ENCODE measurements at places on chromosomes 2 and 18.

DNA sequence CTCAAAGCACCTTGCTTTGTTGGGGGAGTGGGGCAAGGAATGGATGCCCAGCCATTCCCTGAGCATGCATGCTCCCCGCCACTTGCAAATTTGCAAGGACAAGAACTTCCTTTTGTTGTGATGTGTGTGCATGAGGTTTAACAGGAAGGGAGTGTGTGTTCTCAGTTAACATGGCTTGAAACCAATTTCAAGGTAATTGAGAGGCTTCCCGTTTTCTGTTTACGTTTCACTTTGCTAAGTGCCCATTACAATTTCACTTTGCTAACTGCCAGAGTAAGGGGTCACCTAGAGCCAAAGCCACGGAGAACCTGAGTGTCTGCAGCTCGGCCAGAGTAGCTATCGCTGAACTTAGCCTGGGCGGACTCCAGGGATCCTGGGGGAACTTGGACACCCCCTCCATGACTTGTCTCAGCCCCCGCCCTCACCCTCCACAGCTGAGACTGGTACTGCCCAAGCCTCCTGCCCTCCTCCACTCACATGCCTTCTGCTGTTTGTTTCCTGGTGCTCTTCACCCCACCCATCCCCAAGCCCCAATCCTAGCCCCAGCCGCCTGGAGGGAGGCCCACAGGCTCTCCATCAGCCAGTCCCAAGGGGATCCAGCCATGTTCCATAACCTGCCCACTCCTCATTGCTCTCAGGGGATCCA, 53.6 kb upstream of the LAPTM4A start:
- no peak for DNase-seq

DNA sequence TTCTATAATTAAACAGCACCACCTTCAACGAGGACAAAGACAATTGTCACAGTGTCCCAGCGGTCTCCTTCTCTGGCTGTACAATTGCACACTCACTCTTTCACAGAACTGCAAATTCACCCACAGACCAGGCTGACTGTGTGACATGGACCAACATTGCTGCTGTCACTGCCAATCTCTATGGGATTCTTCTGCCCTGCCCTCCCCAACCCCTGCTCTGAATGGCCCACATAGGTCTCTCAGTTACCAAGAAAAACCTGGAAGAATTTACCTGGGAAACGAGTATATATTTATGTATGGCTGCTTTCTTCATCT, 26.5 kb downstream of the LRRC30 start:
- no peak for DNase-seq

DNA sequence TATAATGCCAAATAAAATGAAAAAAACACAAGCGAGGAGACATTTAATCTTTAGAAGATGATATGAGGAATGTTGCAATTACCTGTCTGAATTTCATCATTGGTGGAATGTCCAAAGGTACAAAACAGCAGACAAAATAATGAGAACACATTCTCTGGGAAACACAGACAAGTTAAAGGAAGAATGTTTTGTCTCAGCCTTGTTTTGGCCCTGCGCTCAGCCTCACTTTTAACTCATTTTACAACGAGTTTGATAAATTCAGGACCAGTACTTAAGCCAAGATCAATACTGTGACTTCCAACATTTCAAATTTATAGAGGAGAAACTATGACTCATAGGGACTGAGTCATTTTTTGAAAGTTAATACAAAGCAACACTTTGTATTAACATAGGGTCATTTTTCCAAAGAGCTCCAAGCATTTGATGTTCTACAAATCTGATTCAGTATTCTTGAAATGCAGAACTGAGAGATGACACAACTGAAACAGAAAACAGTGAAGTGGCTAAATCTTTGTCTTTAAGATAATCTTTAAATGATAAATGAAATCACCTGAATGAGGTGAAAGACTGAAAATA, 833.2 kb upstream of the CHAC2 start:
- no peak for DNase-seq

DNA sequence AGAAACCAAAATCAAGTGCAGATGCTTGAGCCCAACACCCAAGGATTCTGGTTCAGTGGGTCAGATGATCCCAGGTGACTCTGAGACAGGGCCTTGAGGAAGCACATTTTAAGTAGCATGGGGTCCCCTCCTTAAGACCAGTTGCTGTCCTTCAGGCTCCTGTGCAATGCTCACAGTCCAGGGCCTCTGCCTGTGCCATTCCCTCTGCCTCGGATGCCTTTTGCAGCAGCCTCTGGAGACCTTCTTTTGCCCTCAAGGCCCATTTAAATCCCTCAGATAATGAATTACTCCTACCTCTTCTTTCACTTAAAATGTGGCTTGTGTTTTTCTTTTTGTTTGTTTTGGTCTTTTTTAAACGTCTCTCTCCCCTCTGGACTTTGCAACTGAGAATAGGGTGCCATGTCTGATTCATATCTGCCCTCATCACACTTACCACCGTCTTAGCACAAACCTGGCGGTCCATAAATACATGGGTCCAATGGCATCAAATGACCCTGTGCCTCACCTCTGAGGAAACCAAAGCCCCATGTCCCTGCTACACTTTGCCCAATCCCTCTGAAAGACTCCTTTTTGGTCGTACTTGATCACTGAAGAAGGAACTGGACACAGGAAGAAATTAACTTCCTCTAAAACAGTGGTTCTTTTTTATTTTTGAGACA, 14.2 kb downstream of the ACTG2 start:
- peak; percentile 35 for DNase-seq

DNA sequence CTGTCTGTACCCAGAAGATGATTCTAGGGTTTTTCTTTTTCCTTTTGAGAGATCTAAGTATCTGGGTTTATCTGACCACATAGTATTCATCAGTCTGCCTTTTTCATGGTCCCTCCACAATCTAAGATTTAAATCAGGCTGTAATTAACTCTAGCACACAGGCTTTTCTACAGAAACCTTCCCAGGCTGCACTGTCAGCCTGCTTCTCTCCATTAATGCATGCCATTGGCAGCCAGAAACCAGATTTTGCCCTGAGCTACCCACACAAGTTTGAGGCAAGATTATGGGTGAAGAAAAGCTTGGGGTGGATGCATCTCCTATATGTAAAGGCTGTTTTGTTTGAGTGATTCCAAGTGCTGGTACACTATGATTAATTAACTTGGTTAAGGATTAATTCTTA, 45.7 kb upstream of the EML4 start:
- DNase-seq = no peak
